ENCODE measurements at places on chromosomes 16 and 17. TPM values are rescaled to one million over a fixed set of nuclear protein-coding genes. Genes with fewer than 3 reads are reported as not detected.

SLC16A13 gene
- 0.96 TPM for polyA plus RNA-seq

GRCh38 chr16:89697616-89698331 lies 3.7 kb downstream of the SPATA2L start:
- no peak for DNase-seq

METTL26 gene
- polyA plus RNA-seq = 36.6 TPM

DNA sequence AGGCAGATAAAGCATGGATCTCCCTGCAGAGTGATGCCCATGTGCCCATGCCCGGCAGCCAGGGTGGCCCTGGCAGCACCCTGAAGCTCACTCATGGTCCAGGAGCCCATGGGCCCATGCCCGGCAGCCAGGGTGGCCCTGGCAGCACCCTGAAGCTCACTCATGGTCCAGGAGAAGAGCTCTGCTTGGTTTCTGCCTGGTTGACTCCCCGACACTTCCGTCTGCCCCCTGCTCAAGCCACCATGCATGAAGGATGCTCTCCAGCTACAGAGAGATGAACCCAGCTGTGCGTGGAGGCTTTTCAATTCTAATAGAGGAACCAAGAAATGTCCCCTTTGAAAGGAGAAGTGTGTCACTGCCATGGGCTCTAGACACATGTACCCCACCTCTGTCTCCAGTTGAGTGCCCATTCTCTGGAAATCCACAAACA lies 8.7 kb downstream of the CCL17 start:
- DNase-seq = no peak

DNA sequence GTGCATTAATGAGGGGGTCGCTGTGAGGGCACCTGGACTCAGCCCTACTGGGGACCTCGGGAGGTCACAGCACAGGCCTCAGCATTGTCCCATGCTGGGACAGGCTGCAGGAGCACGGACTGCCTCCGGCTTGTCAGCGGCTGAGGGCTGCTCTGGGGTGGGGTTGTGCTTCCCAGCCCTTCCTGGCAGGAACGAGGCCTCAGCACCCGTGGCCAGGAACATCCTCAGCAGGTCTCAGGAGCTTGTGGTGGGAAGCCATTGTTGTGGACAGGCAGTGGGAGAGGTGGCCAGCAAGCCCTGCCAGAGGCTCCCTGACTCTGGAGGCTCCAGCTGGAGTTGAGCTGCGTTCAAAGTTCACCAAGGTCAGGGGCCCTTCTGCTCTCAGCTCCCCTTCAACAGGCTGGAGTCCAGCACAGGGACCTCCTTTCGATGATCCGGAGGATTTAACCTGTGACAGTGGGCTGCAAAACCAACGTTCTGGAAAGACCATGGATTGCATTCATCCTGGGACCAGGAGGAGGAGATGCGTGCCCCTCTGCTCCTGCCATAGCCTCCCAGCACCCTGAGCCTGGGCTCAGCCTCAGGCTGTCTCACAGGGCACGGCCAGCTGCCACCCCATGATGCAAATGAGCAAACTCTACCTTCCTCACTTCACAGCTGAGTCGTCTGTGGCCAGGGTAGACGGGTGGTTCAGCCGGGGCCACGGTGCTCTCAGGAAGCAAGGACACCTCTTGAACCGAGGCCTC lies 32.6 kb downstream of the FOXL1 start:
- DNase-seq = no peak

C16orf89 gene
- 0.39 TPM for polyA plus RNA-seq

KRT15 gene
- 0.11 TPM for polyA plus RNA-seq

DNA sequence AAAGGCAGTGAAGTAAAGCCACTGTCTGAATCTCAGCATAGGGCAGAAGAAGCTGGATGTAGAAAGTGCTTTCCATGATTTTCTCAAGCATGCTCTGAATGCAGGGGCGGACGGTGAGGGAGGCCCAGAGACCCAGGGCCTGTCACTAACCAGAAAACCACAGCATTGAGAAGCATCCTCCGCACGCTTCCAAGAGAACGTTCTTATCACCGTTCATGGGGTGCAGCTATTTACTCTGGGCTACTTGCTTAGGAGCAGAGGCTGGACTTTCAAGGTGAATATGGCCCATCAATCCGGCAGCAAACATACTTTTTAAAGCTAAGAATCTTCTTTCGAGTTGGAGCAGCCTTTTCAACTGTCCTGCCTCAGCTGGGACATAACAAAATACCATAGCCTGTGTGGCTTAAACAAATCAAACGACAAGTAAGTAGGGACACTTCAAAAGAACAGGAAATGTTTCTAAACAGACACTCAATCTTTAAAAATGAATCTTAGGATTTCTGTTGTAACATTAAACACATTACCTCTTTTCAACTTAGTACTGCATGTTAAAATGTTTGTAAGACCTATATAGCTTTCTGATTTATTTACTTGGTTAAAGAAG lies 46.5 kb upstream of the CDRT4 start:
- no peak for DNase-seq

DNA sequence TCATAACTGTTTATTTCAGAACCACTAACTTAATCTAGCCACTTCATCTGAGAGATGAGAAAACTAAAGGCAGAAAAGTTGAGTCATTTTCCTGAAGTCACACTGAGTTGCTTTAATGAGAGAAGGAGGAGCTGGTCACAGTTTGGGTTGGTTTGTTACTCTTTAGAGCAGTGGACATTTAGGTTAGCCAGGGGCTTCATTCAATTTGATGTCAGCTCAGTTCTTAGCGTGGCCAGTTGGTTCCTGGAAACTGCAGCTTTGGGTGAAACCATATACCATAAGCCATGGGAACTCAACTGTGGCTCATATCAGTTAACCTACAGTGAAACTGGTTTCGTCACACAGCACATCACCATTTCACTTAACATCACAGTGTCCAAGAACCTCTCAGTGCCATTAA lies 59.2 kb upstream of the ADORA2B start:
- DNase-seq = no peak

DNA sequence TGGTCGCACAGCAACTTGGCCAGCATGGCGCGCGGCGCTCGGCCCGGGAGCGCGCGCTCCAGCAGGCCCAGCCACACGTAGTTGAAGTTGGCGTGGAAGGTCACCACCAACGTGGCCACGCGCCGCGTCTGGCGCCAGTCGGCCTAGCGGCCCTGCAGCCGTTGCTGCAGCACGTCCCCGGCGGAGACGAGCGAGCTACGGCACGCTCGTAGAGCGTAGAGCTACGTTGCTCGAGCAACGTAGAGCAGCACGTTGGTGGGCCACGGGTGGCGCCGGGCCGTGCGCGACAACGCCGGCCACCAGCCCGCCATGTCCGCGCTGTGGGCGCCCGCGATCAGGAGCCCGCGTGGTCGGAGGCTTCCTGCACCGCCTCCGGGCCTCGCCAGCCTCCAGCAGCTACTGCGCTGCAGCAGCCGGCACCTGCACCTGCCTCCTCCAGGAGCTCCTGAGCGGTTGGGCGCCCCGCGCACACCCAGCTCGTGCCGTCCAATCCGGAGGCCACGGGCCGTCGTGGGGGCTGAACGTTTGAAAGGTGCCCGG lies 13.4 kb upstream of the SULT1A1 start:
- no peak for DNase-seq

- DNase-seq = no peak
Observed at GRCh38 chr16:11535494-11535893, 51.2 kb downstream of the LITAF start.

DNA sequence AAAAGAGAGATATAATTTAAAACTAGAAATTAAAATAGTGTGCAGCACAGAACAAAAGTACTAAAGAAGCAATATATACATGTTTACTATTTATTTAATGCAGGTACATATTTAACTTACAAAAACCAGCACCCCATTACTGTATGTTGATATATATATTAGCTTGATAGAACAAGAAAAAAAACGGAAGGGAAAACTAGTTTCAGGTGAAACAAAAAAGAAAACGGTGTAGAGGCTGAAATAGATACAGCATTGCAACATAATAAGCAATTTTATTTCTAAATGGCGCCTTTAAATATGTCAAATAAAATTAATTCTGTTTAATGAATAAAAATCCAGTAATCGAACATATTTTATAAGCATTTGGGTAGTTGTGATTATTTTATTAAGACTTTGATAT lies 3.9 kb downstream of the HNF1B start:
- no peak for DNase-seq

DNA sequence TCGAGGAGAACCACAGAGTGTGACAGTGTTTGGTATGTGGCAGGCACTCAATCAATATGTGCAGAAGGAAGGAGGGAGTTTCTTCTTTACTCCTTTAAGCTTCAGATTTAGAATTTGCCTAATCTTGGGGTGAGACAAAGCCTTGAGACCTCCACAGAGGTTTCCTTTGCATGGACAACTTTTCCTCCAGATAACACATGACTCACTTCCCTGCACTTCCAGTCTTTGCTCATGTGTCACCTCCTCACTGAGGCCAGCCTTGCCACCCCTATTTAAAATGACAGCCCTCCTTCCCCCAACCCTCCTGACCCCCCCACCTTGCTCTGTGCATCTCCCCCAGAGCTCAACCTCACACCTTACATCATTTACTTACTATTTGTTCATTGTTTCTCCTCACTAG lies 17.4 kb upstream of the NOS2 start:
- no peak for DNase-seq

- no peak for DNase-seq
Observed at GRCh38 chr17:44734272-44734671, 24.5 kb upstream of the ADAM11 start.

ARHGAP44 gene
- polyA plus RNA-seq = 4.8 TPM

GRCh38 chr16:29182501-29182900 lies 197.6 kb downstream of the LAT start:
- DNase-seq = no peak

UQCRC2 gene
- 330 TPM for polyA plus RNA-seq

DNA sequence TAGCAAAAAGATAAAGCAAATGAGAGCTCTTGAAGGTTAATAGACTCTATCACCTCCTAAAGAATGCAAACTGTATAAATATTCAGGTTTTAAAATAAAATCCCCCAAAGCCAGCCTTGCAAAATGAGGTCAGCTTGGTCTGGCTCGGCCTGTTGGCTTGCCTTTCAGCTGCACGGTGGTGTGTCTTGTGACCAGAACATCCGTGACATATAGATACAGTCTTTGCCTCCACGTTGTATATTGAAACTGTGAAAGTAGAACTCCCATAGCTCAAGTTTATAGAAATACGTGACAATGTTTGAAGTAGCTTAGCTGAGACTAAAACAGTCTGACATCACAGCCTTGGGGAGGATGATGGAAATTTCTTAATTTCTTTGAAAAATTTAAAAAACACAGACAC lies 236.6 kb upstream of the MYOCD start:
- no peak for DNase-seq

GRCh38 chr17:63156986-63157385 lies 191.0 kb downstream of the TANC2 start:
- no peak for DNase-seq

- DNase-seq = no peak
Observed at GRCh38 chr16:58127634-58128033, 1.5 kb downstream of the CFAP20 start.

DNA sequence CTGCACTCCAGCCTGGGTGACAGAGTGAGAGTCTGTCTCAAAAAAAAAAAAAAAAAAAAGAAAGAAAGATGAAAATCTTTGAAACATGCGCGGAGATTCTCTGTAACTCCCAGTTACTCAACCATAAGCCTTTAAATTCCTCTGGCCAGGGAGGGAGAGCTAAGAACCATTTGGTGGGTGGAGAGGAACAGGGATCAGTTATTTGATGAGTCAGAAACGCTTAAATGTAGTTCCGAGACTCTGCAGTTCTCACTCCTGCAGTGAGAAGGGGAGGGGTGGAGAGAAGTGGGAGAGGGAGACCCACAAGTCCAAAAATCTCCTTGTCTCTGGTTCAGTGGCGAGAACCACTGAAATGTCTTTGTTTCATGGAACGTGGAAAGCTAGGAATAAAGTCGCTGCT lies 266.7 kb downstream of the SOX9 start:
- DNase-seq = no peak

KRT9 gene
- polyA plus RNA-seq = not detected

DNA sequence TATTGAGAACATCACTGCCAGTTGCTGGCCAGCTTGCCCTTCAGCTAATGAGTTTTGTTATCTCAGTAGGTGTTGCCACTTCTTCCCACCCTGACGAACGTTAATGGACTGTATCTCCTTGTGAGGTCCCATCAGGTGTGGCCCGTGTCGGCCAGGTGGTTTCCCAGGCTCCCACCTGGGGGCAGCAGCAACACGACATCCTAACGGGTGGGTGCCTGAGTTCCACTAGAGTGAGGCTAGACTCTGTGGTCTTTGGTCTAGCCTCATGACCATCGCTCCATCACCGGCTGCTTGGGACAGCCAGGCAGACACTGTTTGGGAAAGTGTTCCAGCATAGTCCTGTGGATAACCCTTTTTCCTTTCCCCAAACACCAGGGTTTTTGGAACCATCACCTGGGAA lies 45.6 kb upstream of the LCMT1 start:
- no peak for DNase-seq

- DNase-seq = no peak
Observed at GRCh38 chr17:27810902-27811557, 10.7 kb upstream of the NOS2 start.

DNA sequence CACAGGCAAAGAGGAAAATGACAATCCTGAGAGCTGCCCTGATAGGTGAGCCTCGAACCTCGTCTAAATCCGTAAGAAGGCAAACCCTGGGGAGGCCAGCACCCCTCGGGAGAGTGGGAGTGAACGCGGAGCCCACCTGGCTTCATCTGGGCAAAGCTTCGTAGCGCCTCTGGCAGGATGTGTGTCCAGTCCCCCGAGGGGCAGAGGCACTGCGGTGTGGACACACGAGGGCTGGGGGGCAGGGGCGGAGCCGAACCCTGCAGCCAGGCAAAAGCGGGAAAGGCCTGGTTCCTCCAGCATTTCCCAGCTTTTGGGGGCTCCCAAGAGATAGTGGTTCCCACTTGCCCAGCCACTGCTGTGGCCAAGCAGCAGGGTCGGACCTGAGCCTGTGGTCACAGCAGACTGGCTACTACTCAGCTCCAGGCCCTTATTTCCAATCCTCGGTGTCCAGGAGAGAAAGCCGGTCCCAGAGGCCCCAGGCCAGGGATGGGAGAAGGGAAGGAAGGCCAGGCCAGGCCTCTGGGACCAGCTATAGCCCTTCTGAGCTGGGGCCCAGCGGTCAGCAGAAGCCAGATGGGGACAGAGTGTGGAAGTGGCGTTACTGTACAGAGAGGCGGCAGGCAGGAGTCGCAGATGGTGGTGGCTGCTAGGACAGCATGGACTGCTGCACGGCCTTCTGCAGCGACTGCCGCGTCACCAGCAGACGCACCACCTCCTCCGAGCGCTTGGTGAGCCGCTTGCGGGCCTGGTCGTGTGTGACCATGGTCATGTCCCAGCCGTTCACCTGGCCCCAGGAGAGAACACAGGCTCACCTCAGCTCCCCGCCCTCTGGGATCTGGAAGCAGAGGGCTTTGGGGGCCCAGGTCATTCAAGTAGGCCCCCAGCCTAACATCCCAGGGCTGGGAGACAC lies 5.0 kb downstream of the TAX1BP3 start:
- DNase-seq = no peak

DNA sequence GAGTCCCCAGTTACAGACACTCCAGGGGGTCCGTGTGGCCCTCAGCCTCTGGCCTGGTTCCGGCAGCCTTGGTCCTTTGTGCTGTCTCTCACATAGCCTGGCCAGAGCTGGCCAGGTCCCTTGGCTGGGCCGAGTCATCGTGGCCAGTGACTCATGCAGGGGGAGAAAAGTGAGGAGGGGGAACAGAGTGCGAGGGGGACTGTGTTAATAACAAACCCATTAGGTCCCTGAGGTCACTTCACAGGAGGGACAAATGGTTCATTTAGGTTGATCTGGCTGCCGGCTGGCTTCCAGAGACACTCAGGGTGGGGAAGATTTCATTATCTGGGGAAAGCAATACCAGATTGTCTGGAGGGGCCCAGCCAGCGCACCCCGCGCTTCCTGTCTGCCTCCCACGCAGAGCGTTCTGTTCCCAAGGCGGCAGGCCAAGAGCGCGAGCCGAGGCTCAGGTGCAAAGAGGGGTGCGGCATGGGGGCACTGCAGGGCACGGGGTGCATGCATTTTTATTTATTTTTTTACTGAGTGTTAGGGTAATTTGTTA lies 223.1 kb downstream of the SEC14L1 start:
- DNase-seq = no peak

GRCh38 chr17:20721171-20721570 lies 141.6 kb downstream of the CDRT15L2 start:
- DNase-seq = no peak
